ENCODE measurements at places on chromosomes 3 and 15. TPM values are rescaled to one million over a fixed set of nuclear protein-coding genes. Genes with fewer than 3 reads are reported as not detected.

Gene LIPC
- 0.65 TPM for total RNA-seq

Gene TMEM212
- total RNA-seq: not detected

- DNase-seq: no peak
These were observed 10.6 kb downstream of the THUMPD3 start for GRCh38 chr3:9373465-9373864.

GRCh38 chr3:37765591-37766488 is 95.8 kb upstream of the CTDSPL start:
- DNase-seq: peak; percentile 57

Gene SCAANT1
- not detected for total RNA-seq

DNA sequence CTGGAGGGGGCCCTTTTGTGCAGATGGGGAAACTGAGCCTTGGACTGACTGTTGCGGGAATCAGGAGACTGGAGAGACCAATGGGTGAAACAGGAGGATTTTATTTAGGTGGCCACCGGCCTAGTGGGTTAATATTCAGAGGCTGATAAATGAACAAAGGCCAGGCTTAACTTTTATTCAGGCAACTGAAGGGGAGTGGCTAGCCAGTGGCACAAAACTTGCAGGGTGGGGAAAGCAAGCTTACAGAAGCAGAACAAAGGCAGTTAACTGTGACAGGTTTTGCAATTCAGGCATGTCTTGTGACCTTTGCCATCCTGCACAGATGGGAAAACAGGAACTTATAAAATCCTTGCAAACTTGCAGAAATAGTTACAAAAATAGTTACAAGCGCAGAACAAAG is 24.9 kb upstream of the ACAD9 start:
- no peak for DNase-seq

DNA sequence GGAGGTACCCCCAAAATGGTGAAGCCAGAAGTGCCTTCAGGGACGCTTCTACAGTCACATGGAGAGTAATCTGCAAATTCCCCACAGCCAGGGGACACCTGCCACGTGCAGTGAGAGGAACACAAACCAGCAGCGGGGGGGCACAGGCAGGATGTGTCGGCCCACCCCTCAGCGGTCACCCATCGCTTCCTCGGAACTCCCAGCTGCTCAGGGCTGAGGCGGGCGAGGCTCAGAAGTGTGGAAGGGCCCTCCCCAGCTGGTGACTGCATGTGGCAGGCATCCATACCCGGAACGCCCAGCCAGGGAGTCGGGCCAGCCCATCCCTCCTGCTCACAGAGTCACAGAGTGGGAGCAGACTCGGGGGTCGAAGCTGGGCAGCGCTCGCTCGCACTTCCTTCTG is 63.7 kb downstream of the SLC12A8 start:
- DNase-seq: peak; percentile 80

Gene HES1
- total RNA-seq: 11.1 TPM

DNA sequence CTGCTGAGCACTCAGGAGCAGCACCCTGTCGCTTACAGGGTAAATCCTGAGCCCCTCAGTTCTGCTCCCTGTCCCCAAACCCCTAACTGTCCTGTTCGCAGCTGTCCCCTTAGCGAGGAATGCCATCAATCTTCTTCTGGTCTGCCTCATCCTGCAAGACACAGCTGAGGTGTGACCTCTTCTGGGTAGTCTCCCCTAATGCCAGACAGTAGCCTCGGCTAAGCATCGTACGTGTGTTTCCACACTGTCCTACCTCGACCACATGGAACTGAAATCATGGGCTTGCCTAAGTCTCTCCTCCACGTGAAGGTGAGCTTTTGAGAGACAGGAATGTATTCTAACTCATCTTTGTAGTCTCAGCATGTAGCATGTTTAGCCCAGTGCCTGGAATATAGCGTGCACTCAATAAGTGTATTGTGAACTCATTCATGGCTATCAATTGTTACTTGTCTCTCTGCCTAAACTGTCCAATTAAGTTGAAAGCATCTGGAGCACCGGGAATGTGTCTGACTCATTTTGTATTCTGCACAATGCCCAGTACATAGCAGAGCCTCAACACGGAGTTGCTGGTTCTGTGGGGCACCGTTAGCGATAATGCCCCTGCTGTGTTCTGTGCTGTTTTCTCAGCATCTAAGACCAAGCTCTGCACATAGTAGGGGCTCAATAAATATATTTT is 90.2 kb downstream of the HES1 start:
- DNase-seq: no peak

GRCh38 chr3:172607305-172608121 is 84.3 kb upstream of the TNFSF10 start:
- no peak for DNase-seq

DNA sequence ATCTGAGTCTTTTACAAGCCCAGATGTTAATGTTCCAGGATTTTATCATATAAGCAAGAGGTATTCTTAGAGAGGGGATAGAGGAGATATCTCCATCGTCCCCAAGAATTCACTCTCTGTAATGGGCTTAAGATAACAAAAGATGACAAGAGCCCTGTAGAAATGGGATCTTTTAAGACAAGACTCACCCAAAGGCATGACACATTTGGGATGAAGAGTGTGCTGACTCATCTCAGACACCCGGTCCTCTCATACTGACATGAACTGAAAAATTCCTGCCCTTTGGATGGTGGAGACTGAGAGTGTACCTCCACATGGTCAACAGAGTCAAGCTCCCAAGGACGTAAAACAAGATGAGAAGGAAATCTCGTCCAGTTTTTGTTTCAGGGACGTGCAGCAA is 11.0 kb downstream of the LEKR1 start:
- DNase-seq: no peak

DNA sequence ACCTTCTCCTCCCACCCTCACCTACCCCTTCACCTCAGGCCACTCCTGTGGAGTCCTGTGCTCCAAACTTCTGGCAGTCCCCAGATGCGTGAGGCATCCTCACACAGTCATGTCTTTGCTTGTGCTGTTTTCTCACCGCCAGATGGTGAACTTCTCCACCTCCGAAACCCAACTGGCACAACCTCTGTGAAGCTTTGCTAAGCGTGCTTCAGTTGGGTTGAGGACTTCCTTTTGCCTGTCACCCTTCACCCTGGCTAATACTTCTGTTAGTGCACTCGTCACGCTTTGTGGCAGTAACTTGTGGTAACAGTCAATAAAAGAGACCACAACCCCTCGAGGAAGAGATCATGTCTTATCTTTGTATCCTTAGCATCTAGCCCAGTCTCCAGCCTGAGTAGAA is 42.0 kb upstream of the SKOR1 start:
- DNase-seq: no peak

GRCh38 chr3:134085034-134085775 is 55.5 kb upstream of the SLCO2A1 start:
- no peak for DNase-seq

- no peak for DNase-seq
These were observed 130.4 kb downstream of the ZNF385D start for GRCh38 chr3:21620511-21621155.

All from Right ventricle myocardium superior (tissue), 1 donor.